ENCODE measurements at places on chromosomes 7 and 10.

DNA sequence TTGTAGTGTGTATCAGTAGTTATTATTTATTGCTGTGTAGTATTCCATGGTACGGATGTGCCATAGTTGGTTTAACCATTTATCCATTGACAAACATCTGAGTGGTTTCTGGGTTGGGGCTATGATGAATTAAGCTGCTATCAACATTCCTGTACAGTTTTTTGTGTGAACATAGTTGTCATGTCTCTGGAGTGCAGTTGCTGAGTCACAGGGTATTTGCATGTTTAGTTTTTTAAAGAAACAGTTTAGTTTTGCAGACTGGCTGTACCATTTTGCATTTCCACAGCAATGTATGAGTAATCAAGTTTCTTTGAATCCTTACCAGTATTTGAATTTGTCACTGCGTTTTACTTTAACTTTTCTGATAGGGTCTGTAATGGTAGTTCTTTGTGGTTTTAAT lies 516.7 kb upstream of the CELF2 start:
- DNase-seq: no peak

DNA sequence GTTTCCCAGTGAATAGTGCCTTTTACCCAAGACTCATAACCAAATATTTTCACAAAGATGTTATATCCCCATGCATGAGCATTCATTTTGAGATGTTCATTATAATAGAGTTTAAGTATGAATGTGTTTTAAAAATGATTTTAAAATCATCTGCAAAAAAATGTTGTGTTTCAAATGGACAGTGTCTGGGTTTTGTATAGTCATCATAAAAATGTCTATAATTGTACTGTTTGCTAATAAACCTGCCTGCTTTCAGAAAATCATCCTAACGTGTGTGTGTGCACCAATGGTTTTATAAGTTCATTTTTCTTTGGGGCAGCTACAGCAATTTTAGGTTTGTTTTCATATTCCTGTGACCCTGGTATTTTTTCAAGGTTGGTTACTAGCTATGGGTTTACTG lies 63.2 kb downstream of the INSYN2A start:
- DNase-seq: no peak

GRCh38 chr7:2032030-2032875 lies 200.5 kb downstream of the MAD1L1 start:
- peak; percentile 64 for DNase-seq

GRCh38 chr10:61750943-61751471 lies 88.3 kb downstream of the CABCOCO1 start:
- DNase-seq: no peak

- no peak for DNase-seq
Measured at GRCh38 chr7:158246272-158246959, 341.2 kb downstream of the PTPRN2 start.

GRCh38 chr7:106485031-106485551 lies 175.9 kb downstream of the CCDC71L start:
- DNase-seq: no peak

GRCh38 chr10:123135415-123136141 lies at the start of gene HMX3:
HMX3 (plus strand) TSS chr10:123135970; CDS start chr10:123136051, 81 bp downstream.
- no peak for DNase-seq

DNA sequence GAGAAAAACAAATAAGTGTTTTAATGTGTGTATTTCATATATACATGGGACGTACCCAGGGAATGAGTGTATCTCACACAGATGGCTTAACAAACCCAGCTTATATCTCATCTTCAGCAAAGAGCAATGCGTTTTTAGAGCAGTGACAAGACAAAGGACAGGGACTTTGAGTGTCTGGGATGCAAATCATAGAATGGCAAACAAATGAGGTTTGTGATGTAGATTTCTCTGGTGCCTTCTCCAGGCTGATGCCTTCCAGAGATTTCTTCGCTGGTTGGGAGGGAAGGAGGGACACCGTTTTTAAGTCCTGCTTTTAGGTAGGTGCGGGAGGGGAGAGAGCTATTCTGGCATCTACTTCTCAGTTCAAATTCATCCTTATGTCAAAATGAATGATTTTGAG lies 16.6 kb downstream of the LANCL2 start:
- DNase-seq: no peak

DNA sequence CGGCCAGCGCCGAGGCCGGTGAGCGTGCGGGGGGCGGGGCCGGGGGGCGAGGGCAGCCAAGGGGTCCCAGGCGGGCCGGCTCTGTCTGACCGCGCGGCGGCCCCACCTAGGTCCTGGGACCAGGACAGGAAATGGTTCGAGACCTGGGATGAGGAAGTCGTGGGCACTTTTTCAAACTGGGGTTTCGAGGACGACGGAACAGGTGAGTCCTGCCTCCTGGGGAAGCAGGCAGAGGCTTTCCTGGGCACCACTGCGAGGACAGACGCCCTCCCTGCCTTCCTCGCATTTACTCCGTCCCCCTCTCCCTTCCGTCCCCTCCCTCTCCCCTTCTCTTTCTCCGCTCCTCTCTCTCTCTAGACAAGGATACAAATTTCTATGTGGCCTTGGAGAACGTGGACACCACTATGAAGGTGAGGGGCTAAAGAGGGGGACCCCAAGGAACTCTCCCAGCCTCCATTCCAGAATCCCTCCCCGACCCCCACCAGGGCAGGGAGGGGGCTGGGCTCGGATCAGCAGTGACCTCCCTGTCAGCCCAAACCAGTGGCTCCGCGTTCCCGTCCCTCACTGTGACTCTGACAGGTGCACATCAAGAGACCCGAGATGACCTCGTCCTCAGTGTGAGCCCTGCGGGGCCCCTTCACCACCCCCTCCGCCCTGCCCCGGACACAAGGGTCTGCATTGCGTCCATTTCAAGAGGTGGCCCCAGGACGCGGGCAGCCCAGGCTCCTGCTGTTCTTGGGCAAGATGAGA lies 2.6 kb upstream of the MUC12 start:
- no peak for DNase-seq

GRCh38 chr7:34242391-34242790 lies 337.1 kb downstream of the BMPER start:
- no peak for DNase-seq

DNA sequence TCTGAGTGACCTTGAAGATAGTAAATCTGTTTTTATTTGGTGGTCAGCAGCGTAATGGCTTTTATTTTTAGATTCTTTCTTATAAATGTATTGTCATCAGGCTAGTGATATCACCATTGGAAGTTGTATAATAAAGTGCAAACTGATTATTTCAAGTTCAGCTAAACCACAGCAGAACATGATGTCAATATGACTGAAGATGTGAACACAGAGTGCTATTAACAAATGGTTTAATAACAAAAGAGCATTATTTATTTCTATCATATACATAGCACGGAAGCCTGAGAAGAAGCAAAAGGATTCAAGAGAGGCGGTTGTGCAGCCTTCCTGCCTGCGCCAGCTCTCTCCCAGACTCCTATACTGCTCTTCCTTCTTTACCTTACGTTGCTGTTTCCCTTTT lies 142.7 kb downstream of the SDK1 start:
- no peak for DNase-seq

DNA sequence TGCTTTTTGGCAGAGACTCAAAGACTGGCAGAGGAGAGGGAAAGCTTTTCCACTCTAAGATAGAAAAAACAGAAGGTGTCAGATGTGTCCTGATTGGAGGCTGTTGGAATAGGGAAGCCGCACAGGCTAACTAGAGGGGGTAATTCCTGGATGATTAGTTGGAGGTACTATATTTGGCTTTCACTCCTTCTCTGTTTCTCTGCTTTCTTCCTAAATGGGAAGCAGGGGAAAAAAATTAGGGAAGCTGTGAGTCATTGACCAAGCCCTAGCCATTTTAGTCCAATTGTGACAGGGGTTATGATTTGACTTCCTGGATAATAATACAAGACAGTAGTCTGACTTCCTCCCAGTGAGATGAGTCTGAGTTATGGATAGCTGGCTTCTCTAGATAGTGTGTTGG lies 475.2 kb upstream of the CELF2 start:
- DNase-seq: no peak

- no peak for DNase-seq
Measured at GRCh38 chr7:63789378-63790176, 209.1 kb upstream of the ZNF722 start.

- DNase-seq: no peak
Measured at GRCh38 chr10:8921568-8921967, 867.1 kb downstream of the GATA3 start.

DNA sequence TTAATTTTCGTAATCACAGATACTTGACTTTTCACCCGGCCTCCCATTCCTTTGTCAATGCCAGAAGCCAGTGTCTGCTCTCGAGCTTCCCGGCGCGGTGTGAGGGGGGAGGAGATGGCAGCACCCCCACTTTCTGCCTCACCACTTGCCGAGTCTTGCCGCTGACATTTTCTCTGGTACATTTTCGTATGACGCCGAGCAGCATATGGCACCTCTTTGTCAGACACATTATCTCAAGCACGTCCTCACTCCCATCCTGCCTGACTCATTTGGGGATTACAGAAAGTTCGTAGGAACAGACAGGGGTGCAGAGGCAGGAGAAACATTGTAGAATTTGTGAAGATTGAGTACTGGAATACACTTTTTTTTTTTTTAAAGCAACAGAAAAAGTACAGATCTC lies 60.8 kb upstream of the SORCS3 start:
- DNase-seq: no peak

DNA sequence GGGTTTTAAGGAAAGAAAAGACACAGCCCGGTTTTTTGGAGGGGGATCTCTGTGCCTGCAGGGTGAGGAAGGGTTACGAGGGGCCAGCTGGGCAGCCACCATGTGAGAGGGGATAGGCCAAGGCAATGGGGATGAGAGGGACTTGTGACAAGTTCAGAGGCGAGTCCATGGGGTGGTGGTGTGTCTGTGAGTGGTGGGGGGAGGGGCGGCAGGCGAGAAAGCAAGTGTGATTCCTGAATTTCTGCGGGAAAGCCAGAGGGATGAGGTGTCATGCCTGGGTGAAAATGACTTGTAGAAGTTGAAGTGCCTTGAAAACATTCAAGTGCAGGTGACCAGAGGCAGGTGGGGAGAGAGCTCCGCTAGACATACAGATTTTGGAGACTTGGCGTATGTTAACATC lies 61.0 kb upstream of the RNF32 start:
- no peak for DNase-seq

GRCh38 chr7:7565018-7565680 lies 1.5 kb upstream of the MIOS start:
- DNase-seq: no peak

DNA sequence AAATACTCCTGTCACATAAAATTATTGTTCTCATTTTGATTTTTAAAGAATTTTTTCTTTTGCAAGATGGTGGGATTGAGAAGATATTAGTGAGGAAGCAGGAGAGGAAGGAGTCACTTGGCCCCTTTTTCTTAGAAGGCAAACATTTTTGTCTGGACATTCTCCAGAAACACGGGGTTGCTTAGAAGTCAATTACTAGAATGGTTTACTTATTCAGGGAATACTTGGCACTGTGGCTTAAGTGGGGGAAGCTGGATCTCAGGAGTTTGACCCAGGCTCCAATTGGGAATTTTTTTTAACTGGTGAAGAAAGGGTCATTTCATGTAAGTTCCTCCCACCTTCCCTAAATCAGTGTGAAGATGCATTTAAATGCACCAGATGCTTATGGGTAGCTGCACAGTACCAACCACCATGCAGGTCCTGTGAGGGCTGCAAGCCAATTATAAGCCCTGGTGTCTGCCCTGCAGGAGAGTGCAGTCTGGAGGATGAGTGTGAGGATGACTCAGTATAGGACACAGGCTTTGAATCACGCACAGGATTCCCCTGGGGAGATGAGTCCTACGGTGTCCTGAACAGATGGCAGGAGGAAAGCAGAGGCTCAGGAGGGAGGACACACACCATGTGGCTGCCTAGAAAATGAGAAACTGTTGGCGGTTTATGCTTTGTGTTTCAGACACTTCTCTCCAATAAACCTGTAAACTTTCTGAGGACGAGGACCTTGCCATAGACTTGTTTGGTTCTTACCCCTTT lies 299.1 kb downstream of the PLXNA4 start:
- no peak for DNase-seq

DNA sequence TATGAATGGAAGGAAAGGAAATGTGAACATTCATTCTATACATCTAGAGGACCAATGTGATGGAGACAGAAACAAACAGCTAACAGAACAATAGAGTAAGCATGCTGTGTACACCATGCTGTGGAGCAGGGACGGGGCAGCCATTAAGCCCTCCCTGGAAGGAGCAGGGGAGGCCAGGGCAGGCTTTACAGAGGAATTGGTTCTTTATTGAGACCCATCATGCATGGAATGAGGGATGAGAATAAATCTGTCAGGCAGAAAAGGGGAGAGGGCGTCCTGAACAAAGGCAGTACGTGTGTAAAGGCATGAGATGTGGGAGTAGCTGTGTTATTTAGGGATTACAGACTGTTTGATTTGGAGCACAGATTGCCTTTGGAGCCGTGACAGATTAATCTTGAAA lies 35.2 kb downstream of the STK17A start:
- no peak for DNase-seq

- no peak for DNase-seq
Measured at GRCh38 chr10:75253281-75254220, 17.8 kb upstream of the COMTD1 start.

DNA sequence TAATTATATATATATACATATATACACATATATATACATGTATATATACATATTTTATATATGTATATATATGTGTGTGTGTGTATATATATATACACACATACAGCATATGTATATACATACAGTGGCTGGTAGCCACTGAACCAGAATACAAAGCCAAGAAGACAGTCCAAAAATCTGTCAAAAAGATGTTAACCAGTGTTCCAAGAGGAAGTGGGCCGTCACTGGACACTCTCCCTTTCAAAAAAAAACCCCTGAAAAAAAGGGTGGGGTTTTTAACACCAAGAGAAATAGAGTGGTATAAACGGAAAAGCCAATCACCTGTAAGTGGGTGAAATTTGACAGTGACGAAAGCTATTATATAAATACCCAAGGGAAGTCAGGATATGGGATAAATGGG lies 31.1 kb upstream of the C1GALT1 start:
- no peak for DNase-seq

- DNase-seq: no peak
Measured at GRCh38 chr7:85215098-85215497, 28.2 kb upstream of the SEMA3D start.

- no peak for DNase-seq
Measured at GRCh38 chr10:78991187-78991586, 77.6 kb upstream of the ZMIZ1 start.

- DNase-seq: peak; percentile 68
Measured at GRCh38 chr7:102468478-102469350, 3.9 kb downstream of the LRWD1 start.

Measured in sigmoid colon (tissue), 7 donors.